ENCODE measurements at places on chromosomes 5 and 9. TPM values are rescaled to one million over a fixed set of nuclear protein-coding genes. Genes with fewer than 3 reads are reported as not detected.
A peak's percentile ranks its signal among the peaks of the same experiment; 100 is the strongest.

CARTPT gene
- total RNA-seq = 2.4 TPM

SARDH gene
- total RNA-seq = 0.66 TPM

NR2F1-AS1 gene
- total RNA-seq = 2.4 TPM

HCN1 gene
- 0.11 TPM for total RNA-seq

ANKRD18A gene
- 9.9 TPM for total RNA-seq

TMC1 gene
- total RNA-seq = 0.29 TPM

SPATA31A3 gene
- total RNA-seq = not detected

EIF4E1B gene
- not detected for total RNA-seq

PCDHB5 gene
- 0.10 TPM for total RNA-seq

RNF180 gene
- total RNA-seq = 1.2 TPM

DNA sequence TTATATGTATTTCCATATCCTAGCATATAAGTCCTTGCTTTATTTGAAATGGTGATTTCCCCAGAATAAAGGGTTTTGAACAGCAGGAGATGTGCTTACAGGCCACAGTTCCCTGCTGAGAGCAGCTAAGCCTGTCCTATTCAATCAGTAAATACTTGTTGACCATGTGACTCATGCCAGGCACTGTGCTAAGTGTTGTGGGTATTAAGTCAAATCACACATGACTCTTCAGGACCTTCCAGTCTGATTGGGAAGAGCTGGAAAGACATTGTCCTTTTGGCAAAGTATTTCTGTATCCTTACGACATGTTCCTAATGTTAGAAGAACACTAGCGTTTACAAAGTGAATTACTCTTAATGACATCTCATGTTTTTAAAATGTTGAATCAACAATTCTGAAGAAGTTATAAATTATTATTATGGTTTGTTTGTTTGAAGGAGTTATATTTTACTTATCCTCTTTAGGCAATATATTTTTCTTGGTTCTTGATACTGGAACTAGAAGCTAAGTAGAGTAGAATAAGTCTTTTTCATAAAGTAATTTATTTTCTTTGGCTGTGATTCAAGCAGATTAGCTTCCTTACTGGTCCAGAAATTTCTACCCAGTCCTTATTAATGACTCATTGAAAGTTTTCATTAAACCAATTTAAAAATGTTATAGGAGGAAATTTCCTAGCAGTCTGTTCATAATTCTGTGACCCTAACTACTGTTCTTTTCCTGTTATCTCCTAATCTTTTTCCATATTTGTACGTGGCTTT, 82.1 kb downstream of the GAPVD1 start:
- H3K36me3 ChIP-seq = peaks cover 5% of the 10 kb centered on the region
- no peak overlapping the region for H3K27ac ChIP-seq
- H3K27me3 ChIP-seq = no peaks in the 10 kb centered on the region
- no peaks in the 10 kb centered on the region for H3K4me1 ChIP-seq
- DNase-seq = no peak

DNA sequence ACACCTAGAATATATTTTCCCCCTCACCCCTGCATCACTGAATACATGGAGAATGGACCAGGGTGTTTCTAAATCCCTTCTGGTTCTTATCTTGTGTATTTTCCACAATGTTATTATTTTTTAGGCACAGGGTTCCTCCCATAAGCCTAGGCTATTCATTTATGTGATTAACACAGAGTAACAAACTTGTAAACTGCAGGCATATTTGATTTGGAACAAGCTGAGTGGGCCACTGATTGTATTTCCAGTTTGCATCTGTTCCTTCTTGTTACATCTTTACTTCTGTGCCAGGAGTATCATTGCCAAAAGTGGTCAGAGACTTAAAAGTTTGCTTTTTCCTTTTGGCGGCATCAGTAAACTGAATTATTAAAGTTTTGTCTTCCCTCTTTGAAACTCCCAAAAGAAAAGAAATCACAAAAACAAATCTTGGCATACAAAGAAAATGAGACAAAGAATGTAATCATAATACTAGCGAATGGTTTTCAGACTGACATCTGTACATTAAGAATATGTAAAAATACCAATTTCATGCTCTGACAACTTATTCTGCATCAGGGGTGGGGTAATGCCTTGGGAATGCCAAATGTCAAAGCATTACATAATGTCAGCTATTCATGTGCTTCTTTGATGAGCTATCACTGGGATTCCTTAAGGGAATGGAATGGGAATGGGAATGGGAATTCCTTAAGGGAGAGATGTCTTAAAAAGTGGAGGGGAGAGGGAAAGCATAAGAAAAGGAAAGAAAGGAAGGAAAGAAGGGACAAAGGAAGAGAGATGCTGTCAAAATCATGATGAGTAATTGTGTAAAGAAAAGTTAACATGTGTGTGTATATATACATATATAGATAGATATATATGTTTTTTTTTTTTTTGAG, 22.2 kb upstream of the PAX5 start:
- H3K4me3 ChIP-seq = no peak overlapping the region
- no peak for DNase-seq
- no peaks in the 10 kb centered on the region for H3K4me1 ChIP-seq
- H3K27ac ChIP-seq = no peak overlapping the region

GRCh38 chr9:98760231-98760630, 36.1 kb downstream of the ANKS6 start:
- no peaks in the 10 kb centered on the region for H3K36me3 ChIP-seq
- no peak overlapping the region for H3K27ac ChIP-seq
- no peak for DNase-seq

DNA sequence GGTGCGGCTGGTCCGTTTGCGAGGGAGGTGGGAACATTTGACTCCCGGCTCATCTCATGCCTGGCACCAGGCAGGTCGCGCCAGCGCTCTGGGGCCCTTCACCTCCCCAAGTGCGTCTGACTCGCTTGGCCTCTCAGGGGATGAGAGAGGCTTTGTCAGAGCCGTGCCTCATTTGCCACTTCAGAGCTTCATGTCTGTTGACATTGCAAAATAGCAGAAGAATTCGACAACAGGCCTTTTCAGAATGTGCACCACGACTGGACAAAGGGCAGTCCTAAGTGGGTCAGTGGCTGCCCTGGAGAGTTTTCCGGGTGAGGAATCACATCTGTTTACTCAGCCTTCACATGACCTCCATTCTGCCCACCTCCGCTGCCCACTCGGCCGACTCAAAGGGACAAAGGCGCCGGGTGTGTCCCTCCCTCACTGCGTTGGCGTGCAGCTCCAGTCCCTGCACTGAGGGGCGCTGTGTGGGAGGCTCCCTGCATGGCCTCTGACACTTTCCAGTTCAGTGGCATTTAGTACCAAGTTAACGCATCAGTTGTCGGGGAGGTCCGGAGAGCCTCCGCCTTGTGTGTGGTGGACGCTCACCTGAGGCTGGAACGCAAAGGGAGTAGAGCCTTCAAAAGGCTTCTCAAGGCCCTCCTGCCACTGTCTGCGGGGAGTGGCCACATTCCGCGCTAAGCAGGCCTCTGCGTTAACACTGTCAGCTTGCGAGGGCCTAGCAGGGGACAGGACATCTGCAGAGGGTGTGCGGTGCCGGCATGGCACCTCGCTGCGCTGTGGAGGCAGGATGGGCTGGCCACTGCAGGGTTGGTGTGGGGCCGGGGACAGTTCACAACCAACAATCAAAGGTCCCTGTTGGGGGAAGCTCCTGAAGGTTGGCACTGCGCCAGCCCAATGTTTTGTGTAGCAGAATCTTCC, 171.5 kb downstream of the NXNL2 start:
- H3K27ac ChIP-seq = no peak overlapping the region
- no peaks in the 10 kb centered on the region for H3K27me3 ChIP-seq
- no peaks in the 10 kb centered on the region for H3K36me3 ChIP-seq
- no peak for DNase-seq

DNA sequence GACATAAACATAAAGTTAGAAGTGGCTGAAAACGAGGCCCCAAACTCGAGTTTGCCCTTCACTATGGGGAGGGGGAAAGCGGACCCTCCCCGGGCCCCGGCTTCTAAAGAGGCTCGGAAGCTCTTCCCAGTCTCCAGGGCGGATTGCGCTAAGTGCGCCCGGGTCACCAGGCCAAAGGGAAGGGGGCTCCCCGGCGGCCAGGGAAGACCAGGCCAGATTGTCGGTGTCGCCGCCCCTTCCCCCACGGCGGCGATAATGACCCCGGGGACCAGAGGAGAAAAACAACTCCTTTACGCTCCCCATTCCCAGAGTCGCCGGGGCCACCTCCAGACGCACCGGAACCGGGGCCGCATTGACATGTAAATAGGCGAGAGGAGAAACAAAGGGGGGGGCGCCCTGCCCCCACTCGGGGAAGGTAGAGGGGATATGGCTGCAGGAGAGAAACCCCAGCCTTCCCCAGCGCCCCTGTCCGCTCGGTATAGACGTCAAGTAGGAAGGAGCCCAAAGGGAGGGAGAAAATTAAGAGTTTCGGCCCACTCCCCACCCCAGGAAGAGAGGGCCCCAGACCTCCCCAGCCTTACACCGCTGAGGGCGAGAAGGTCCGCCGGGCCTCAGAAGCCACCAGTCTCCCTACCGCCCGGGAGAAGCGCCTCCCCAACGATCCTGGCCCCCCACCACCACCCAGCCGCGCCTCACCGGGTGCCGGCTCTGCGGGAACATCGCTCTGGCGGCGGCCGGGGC, 1.7 kb downstream of the TLE1 start:
- H3K4me3 ChIP-seq = peak overlapping the region; percentile 82
- no peaks in the 10 kb centered on the region for H3K36me3 ChIP-seq
- peaks cover 5% of the 10 kb centered on the region for H3K4me1 ChIP-seq
- peak; percentile 65 for DNase-seq
- no peaks in the 10 kb centered on the region for H3K27me3 ChIP-seq

GRCh38 chr9:72228282-72228681, 79.0 kb downstream of the GDA start:
- no peak overlapping the region for H3K4me3 ChIP-seq
- no peaks in the 10 kb centered on the region for H3K27me3 ChIP-seq
- H3K4me1 ChIP-seq = no peaks in the 10 kb centered on the region
- H3K27ac ChIP-seq = no peak overlapping the region
- DNase-seq = no peak

GRCh38 chr5:91007251-91007650, 375.9 kb downstream of the ARRDC3 start:
- H3K27me3 ChIP-seq = no peaks in the 10 kb centered on the region
- no peaks in the 10 kb centered on the region for H3K4me1 ChIP-seq
- no peaks in the 10 kb centered on the region for H3K36me3 ChIP-seq
- no peak overlapping the region for H3K27ac ChIP-seq

DNA sequence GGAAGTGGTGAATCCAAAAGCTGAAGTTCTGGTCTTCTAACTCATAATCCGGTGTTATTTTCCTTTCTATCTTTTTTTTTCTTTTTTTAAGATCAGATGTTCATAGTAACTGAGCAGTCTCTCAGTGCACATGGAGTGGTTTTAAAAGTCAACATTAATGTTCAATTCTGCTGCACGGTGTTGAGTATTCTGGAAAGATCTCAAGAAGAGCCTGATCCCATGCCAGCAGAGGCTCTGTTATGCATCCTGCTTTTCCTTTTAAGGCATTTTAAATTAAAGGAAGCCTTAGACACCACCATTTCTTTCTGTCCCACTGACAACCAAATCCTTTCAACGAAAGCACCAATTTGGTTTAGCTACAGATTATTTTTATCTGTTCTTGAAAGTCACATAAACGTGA, 33.4 kb downstream of the SEMA5A start:
- no peaks in the 10 kb centered on the region for H3K27me3 ChIP-seq
- no peaks in the 10 kb centered on the region for H3K4me1 ChIP-seq
- no peaks in the 10 kb centered on the region for H3K36me3 ChIP-seq
- no peak overlapping the region for H3K4me3 ChIP-seq
- no peak overlapping the region for H3K27ac ChIP-seq

DNA sequence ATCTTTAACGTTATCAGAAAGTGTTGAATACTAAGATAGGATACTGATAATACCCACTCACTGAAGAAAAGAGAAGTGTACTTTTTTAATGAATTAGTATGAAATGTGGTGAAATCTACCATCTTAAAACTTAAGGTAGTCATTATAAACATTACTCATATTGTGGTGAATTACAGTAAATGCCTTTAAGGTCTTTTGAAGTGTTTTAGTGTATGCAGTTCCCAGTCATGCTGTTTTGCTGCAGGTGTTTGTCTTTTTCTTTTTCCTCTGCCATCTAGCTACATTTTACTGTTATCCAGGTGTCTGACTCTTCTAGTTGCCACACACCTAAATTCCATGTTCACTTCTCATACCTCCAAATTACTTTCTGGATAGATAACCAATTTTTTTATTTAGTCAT, 72.6 kb downstream of the ERMP1 start:
- DNase-seq = no peak
- no peak overlapping the region for H3K27ac ChIP-seq
- no peaks in the 10 kb centered on the region for H3K27me3 ChIP-seq
- no peak overlapping the region for H3K4me3 ChIP-seq
- peaks cover 10% of the 10 kb centered on the region for H3K36me3 ChIP-seq

- no peaks in the 10 kb centered on the region for H3K36me3 ChIP-seq
- no peaks in the 10 kb centered on the region for H3K27me3 ChIP-seq
- no peak overlapping the region for H3K4me3 ChIP-seq
- no peak overlapping the region for H3K27ac ChIP-seq
- DNase-seq = no peak
These were observed 11.2 kb upstream of the GLDC start for GRCh38 chr9:6656614-6657300.

GRCh38 chr9:5052838-5053237, 67.8 kb downstream of the JAK2 start:
- no peaks in the 10 kb centered on the region for H3K27me3 ChIP-seq
- no peaks in the 10 kb centered on the region for H3K4me1 ChIP-seq
- H3K27ac ChIP-seq = no peak overlapping the region
- H3K36me3 ChIP-seq = no peaks in the 10 kb centered on the region
- DNase-seq = no peak
- H3K4me3 ChIP-seq = no peak overlapping the region

DNA sequence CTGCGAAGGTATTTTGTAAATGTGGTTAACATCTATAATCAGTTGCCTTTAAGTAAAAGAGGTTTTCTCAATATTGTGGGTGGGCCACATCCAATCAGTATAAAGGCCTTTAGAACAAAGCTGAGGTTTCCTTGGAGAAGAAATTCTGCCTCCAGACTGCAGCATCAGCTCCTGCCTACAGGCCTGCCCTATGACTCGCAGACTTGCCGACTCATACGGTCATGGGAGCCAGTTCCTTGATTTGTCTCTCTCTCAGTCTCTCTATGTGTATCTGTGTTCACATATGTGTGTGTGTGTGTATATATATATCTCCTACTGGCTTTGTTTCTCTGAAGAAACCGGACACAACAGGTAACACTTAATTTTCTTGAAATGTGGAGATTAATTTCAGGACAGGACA, 45.3 kb downstream of the SLC36A1 start:
- H3K27me3 ChIP-seq = no peaks in the 10 kb centered on the region
- H3K36me3 ChIP-seq = no peaks in the 10 kb centered on the region
- no peaks in the 10 kb centered on the region for H3K4me1 ChIP-seq
- H3K4me3 ChIP-seq = no peak overlapping the region
- no peak overlapping the region for H3K27ac ChIP-seq
- DNase-seq = no peak

- no peaks in the 10 kb centered on the region for H3K27me3 ChIP-seq
- H3K4me1 ChIP-seq = no peaks in the 10 kb centered on the region
- no peak overlapping the region for H3K27ac ChIP-seq
- H3K36me3 ChIP-seq = no peaks in the 10 kb centered on the region
- H3K4me3 ChIP-seq = no peak overlapping the region
These were observed 129.8 kb downstream of the SLC12A2 start for GRCh38 chr5:128213340-128213739.

- H3K27ac ChIP-seq = no peak overlapping the region
- no peaks in the 10 kb centered on the region for H3K4me1 ChIP-seq
- no peaks in the 10 kb centered on the region for H3K27me3 ChIP-seq
These were observed 52.1 kb upstream of the NFIB start for GRCh38 chr9:14366076-14366475.
